Dermis lymphatic vessel endothelial cell (primary cell): ENCODE measurements at places on chromosomes 13 and 19. TPM values are rescaled to one million over a fixed set of nuclear protein-coding genes. Genes with fewer than 3 reads are reported as not detected.

Gene PDX1
- not detected in 2 replicates for total RNA-seq

Gene LRRC63
- total RNA-seq, result under 0.01 TPM in 1 of 2 replicates, not detected in the other

Gene AZU1
- total RNA-seq, result not detected in 2 replicates

Gene MBD3
- total RNA-seq, result 79.7 and 84.2 TPM in 2 replicates

Gene RFPL4A
- 0.87 TPM in 1 of 2 replicates, not detected in the other for total RNA-seq

Gene APOC4
- total RNA-seq, result not detected in 2 replicates

Gene FOXO1
- 30.1 and 30.3 TPM in 2 replicates for total RNA-seq

Gene ZNF557
- 16.0 and 21.1 TPM in 2 replicates for total RNA-seq

Gene SHISA2
- total RNA-seq, result 2.4 and 4.4 TPM in 2 replicates

Gene LGI4
- not detected in 2 replicates for total RNA-seq

Gene ZNF626
- 8.1 and 12.6 TPM in 2 replicates for total RNA-seq

Gene F2RL3
- 4.4 and 6.4 TPM in 2 replicates for total RNA-seq

Gene CATSPERD
- total RNA-seq, result not detected in 2 replicates

Gene KLK3
- not detected in 2 replicates for total RNA-seq

Gene PLIN5
- 23.5 and 27.5 TPM in 2 replicates for total RNA-seq

Gene CD79A
- total RNA-seq, result 0.09 and 0.11 TPM in 2 replicates

Gene KLC3
- 0.43 TPM in 2 replicates for total RNA-seq

Gene LRRC25
- not detected in 2 replicates for total RNA-seq

Gene LILRB4
- not detected in 2 replicates for total RNA-seq

Gene HSD17B14
- total RNA-seq, result 3.0 and 6.2 TPM in 2 replicates
